NCI-H187 treated with DMSO at 0.1 percent for 48 hours (cell line): ENCODE measurements at places on chromosomes 7 and 10.

DNA sequence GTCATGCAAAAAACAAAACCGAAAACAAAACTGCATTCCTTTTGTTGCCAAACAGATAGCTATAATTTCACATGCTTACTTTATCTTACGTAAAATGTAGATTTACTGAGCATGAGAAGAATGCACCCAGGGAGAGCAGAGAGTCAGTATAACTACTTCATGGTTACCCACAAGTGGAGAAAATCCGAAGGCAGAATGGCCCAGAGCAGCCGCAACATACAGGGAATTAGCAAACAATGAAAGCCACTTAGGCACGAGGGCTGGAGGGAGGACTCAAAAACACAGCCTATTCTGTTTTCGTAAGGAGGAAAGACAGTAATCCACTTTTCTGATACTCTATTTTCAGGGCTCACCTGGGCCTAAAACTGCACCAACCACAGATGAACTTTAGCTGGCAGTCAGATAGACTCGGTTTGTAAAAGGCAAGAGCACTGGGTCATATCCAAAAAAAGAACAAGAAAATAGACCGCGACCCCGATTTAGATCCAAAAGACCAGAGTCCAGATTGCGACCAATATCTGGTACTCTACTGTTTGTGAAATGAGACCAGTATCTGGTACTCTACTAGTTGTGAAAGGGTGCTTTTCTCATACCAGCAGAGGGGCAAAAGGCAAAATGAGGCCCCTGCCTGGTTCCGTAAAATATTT is 1.3 kb downstream of the ITPRIP start:
- DNase-seq, result no peak

GRCh38 chr10:75887992-75888680 is 456.7 kb downstream of the LRMDA start:
- no peak for DNase-seq

- no peak for DNase-seq
These were observed 115.1 kb upstream of the SLC13A1 start for GRCh38 chr7:123314886-123315285.

- no peak for DNase-seq
These were observed 196.8 kb downstream of the ADRA2A start for GRCh38 chr10:111273635-111274034.

- DNase-seq, result peak; percentile 31
These were observed 9.4 kb downstream of the FZD9 start for GRCh38 chr7:73442903-73443500.

GRCh38 chr7:80851896-80852476 is 66.9 kb downstream of the SEMA3C start:
- DNase-seq, result no peak

DNA sequence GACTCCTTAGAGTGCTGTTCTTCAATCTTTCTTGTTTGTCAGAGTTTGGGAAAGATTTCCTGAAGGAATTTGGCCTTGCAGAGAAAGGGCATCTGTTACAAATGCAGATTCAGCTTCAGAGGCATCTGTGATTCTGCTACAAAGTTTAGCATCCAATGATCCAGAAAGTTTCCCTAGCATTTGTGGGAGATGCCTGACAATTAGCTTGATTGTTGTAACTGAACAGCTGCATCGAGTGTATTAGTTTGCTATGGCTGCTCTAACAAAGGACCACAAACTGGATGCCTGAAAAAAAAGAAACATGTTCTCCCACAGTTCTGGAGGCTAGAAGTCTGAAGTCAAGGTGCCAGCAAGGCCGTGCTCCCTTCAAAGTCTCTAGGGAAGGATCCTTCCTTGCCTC is 365.1 kb downstream of the GRID1 start:
- DNase-seq, result no peak

DNA sequence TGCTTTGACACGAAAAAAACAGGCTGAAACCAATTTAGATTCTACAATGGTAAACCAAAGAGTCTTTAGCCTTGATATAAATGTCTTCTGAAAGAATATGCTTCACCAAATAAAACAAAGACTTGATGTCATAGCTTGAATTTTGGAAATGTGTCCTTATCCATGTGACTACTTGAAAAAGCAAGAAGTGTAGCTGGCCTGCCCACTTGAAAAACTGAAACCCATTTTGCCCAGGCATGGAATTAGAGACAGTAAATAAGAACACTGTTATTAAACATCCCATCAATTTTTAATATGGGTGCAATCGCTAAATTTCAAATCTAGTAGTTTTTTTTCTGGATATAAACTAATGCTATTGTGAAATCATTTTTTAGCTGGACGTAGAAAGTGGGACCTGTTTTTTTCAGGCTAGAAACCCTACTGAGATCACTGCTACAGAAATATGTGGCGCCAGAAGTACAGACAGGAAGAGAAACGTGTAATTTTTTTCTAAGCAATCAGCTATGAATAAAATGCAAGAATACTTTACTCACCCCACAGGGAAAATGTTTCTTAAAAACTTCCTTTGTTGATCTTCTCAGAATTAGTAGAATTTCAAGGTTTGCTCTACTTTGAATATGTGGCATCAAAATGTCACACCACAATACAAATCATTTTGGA is 56.7 kb downstream of the PIP4K2A start:
- no peak for DNase-seq

- no peak for DNase-seq
These were observed 96.9 kb downstream of the OSBPL3 start for GRCh38 chr7:24882989-24883621.

DNA sequence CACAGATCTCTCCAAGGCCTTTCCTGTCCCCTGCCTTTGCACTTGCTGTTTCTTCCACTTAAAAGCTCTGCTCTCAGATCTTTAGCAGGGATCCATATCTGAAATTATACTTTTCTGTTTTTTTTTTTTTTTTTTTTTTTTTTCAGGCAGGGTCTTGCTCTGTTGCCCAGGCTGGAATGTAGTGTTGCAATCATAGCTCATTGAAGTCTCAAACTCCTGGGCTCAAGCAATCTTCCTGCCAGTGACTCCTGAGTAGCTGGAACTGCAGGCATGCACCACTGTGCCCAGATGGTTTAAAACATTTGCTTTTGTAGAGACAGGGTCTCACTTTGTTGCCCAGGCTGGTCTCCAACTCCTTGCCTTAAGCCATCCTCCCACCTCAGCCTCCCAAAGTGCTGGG is 5.0 kb upstream of the TSPAN15 start:
- no peak for DNase-seq

DNA sequence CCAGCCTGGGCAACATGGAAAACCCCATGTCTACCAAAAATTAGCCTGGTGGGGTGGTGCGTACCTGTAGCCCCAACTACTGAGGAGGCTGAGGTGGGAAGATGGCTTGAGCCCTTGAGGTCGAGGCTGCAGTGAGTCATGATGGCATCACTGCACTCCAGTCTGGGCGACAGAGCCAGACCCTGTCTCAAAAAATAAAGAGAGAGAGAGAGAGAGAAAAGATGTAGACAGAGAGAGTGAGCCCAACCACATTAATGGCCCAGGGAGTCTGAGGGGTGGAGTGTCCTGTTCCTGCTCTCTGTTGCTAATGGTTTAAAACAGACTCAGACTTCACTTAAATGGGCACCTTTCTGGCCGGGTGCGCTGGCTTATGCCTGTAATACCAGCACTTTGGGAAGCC is 455.7 kb upstream of the GALNT17 start:
- DNase-seq, result no peak

DNA sequence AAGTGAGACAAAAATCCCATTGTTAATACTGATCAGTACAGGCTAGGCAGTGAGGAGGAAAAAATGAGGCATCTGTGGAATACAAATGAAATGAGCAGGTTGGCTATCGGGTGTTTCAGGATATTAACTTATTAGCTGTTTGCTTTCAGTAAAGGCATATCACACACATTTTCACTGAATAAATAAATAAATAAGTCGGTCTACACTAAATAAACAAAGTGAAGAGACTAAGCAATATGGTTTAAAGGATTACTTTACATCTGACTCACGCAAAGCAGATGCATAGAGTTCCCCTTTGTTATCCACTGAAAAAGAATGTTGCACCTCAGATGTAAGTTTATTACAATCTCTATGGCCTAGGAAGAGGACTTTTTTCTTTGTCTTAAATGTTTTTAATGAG is 6.3 kb upstream of the SEMA3A start:
- DNase-seq, result no peak

DNA sequence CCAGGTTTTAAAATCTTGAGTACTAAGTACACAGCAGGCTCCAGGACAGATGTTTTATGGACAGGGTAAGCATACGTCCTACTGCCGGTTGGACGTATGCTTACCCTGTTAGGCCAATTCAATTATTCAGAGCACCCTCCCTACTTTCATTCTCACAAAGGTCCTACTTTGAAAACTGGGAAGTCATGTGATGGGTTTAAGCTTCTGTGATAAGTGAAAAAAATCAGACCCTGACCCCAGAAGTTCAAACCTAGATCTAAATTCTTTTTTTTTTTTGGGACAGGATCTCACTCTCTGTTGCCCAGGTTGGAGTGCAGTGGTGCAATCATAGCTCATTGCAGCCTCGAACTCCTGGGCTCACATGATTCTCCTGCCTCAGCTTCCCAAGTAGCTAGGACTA is 55.2 kb downstream of the HIPK2 start:
- DNase-seq, result no peak

GRCh38 chr7:46630031-46630430 is 709.0 kb upstream of the IGFBP3 start:
- DNase-seq, result no peak
